ENCODE measurements at places on chromosomes 6 and 20.

GRCh38 chr20:13402171-13402760, 181.2 kb downstream of the ISM1 start:
- no peak for DNase-seq

DNA sequence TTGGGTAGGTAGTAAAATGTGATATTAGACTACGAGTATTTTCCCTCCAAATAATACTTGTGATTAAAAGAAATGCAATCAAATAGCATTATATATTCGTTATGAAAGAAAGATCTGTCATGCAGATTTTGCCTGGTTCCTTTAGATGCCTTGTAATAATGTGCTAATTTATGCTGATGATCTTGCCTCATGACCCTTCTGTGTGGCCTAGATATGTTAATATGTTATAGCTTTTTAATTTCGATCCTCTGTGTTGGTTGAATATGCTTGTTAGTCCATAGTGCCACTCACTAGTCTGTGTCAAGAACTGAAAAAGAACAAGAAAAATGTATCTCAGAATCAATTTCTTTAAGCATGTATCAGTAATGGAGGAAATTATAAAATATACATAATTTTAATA, 31.9 kb downstream of the CDKAL1 start:
- DNase-seq, result no peak

- DNase-seq, result no peak
These were observed 824 bp upstream of the CSTL1 start for GRCh38 chr20:23438661-23439060.

GRCh38 chr6:119385994-119386393, 36.4 kb upstream of the MAN1A1 start:
- no peak for DNase-seq

DNA sequence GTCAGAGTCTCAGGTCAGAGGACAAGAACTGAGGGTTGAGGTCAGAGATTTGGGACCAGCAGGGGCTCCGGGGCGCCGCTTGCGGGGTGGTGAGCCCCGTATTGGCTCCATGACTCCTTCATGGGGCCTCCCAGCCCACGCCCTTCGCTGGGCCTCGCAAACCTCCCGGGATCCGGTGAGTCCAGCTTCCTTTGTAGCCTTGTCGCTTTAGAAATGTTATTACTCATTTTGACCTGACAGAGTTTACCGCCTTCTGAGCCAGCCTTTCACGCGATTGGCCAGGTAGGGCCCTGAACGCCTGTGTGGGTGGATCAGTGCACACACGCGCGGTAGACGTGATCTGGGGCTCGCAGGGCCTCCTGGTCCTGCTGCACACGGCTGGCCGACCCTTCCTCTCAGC, 181.1 kb downstream of the ERMARD start:
- DNase-seq, result no peak

- no peak for DNase-seq
These were observed 69.3 kb downstream of the ABHD12 start for GRCh38 chr20:25321262-25321831.

DNA sequence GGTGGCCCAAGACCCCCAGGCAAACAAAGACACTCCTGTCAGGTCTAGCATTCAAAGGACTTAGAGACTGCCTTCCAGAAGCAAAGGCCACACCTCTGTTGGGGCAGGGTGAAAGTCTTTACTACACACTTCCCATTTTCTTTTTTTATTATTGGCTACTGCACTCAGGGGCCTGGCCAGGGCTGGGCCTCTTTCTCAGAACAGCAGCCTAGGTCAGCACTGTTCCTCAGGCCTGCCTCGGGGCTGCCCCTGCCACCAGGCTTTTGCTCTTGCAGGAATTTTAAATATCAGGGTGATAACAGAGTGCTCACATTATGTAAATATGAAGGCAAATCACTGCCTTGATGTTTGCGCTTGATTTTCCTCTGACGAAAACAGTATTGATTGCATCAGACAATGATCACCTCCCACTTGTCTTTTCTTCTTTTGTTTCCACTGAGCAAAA, 18.5 kb downstream of the GSTA4 start:
- DNase-seq, result no peak

DNA sequence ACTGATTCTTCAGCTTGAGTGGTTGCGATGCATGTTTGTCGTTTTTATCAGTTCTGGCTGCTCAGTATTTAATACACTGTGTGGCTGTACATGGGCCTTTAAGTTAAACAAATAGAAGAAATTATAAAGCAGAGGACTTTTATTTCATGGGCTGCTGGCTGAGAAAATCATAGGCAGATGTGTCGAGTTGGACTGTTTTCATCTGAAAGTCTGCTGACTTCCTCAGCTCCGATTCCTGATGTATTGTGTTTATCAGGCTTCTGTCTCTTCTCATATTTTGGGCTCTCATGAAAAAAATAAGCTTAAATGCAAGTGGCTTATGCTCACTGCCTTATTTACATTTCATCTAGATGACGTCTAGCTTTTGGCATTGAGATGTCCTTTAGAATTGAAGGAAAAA, 129.5 kb upstream of the GGTLC1 start:
- DNase-seq, result no peak

DNA sequence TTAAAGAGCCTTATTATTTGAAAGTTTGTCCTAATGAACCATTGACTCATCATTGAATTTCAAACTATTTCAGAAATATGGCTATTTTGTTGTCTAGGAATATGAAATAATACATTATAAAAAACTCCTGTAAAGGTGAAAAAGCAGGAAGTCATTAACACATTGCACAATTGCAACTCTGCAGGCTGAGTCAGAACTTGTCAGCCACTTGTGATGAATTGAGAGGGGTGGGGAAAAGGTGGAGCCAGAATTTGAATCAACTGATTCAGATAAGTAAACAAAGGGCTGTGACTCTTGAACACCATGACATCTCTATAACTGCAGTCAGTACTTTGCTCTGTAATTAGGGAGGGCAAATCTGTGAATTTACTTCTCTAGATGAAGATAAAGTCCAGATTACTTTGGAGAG, 6.0 kb downstream of the C6orf141 start:
- DNase-seq, result no peak

DNA sequence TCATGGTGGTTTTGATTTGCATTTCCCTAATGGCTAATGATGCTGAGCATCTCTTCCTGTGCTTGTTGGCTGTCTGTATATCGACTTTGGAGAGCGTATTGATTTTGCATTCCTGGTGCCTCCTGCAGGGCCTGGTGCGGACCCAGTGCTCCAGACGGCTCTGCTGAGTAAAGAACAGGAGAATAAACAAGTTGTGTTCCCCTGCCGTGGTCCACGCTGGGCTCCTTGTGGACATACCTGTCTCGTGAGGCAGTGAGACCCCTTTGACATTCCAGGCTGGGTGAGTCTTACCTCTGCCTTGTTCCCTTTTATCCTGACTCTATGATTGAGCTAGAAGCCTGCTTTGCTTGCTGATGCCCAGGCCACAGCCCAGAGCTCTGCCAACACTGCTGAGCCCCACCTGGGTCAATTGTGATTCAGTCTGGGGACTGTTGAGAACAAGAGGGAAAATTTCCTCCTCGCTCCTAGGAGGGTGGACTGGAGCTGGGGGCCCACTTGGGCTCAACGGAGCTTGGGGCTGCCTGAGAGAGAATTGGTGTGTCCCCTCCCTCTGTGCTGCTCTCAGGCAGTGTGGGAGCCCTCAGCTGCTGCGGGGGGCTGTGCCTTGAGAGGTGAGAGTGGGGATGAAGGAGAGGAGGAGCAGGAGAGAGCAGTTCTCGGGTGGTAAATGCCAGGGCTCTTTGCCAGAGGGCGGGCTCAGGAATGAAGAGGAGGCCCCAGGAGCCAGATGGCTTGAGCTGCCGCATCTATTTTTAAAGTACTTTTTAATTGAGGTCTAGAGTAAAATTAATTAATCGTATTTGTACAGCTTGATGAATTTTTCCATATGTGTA, 43.7 kb upstream of the PMEPA1 start:
- no peak for DNase-seq

DNA sequence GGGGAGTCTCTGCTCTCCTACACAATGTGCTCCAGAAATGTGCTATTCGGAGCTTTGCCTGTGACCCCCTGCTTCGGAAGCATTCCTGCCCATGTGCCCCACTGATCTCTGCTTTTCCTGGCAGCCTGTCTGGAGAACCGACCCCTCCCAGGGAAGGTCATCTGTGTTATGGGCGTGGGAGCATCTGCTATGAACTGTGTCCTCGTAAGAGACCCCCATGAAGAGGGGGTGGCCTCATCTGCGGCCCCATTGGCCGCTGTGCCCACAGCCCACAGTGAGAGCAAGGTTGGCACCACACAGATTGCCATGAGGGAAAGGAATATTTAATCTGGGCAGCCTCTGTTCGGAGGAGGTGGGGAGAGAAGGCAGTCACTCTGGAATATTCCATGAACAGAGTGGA, 32.7 kb upstream of the IRF4 start:
- DNase-seq, result no peak

DNA sequence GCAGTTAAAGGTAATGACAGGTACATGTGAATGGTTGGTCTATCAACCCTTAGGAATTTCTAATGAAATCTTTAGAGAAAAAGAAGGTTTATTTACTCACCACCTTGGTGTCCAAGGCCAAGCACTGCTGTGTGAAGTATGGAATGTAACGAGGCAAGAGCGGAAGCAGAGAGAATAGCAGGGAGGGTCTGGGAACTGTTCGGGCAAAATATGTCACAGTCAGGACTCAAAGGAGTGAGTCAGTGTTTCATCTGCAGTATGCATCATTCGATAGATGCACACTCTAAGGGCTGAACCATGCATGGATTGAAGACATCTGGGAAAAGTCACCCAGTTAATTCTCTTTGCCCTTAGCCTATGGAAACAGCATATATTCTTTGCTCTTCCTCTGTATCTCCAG, 33.2 kb downstream of the ADGRF5 start:
- DNase-seq, result no peak

- no peak for DNase-seq
These were observed 1.3 kb downstream of the SLA2 start for GRCh38 chr20:36644706-36645095.

- no peak for DNase-seq
These were observed 524.2 kb downstream of the CDH26 start for GRCh38 chr20:60482221-60483008.

DNA sequence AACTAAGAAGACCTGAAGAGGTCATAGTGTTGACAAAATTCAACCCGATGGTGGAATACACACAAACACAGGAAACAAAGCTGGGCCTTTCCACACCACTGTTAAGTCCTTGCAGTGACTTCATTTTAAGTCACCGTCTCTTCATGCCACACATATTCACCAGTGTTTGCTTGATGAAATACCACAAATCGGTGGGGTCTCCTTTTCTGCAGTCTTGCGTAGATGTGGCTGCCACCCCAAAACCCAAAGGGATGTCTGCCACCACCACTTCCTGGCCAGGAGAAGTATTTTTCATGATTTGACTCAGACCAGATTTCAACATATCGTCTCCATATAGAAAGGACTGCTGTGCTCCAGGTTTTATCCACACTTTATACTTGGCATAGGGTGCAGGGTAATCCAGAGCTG, 11.0 kb upstream of the COL10A1 start:
- no peak for DNase-seq

GRCh38 chr6:145015739-145016558, 719.4 kb downstream of the EPM2A start:
- DNase-seq, result no peak

DNA sequence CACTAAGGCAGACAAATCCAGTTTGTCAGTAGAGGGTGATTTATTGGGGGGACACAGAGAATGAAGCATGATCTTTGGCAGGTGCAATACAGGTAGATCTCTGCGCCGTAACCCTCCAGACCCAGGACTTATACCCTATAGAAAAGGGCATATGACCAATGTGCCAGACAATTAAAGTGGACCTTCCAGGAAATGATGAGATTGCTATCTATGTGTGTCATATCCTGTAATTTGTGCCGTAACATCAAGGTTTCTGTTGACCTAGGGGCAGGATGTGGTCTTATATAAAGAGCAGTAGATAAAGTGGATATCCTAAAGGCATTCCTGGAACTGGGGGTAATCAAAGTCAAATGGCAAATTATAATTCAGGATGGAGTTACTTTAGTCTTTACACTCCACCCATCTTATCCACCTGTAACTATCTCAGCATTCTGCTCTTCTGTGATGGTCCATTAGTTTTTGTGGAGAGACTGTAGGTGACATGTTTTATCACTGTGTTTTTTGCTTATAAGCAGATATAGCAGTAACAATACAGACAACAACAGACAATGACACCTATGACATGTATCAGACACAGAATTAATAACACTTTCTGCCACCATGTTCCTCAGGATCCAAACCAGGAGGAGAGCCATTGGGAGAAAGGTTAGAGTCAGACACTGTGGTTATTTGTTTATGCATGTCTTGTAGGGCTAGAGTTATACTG, 43.1 kb upstream of the ZNF337 start:
- DNase-seq, result no peak

DNA sequence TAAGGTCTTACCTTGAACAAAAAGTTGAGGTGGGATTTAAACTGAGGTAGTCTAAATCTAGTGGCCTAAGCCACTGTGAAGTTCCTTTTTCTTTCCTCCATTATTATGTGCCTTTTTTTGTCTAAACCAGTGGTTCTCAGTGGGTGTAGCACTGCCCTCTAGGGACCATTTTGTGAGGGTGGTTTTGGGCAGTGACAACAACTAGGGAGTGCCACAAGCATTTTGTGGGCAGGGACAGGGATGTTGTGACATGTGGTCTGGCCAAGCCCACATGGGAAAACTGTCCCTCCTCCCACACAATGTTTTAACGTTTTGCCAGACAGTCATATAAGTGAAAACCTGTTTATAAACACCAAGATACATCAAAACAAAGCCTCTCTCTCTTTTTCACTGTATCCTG, 899.4 kb upstream of the FLRT3 start:
- no peak for DNase-seq

GRCh38 chr6:154653853-154654252, 79.4 kb upstream of the SCAF8 start:
- DNase-seq, result no peak

- DNase-seq, result no peak
These were observed 2.2 kb upstream of the SNPH start for GRCh38 chr20:1263853-1264252.

- no peak for DNase-seq
These were observed 32.8 kb upstream of the SIRPB2 start for GRCh38 chr20:1524004-1524403.

DNA sequence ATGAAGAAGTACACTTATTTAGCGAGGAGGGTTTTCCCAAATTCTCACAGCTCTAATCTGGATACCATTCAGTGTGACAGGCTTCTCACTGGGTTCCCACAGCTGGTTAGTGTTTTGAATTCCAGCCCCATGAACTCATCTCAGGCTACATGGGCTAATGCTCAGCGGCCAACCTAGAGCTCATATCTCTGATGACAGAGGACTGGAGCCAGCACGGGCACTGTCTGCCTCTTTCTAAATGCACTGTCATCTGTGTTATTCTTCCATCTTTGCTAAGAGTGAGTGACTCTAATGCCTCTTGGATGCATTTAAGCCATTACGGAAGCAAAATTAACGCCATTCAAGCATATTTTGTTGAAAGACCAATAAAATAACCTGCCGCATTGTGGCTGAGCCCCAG, 308.9 kb upstream of the JAG1 start:
- no peak for DNase-seq

GRCh38 chr6:51045548-51045947, 226.9 kb downstream of the TFAP2B start:
- DNase-seq, result no peak

GRCh38 chr20:4721719-4722118, at the start of gene PRND:
PRND (plus strand) TSS chr20:4721909; CDS start chr20:4724552, 2,643 bp downstream.
- DNase-seq, result no peak

GRCh38 chr6:126374372-126374771, 34.5 kb downstream of the CENPW start:
- no peak for DNase-seq

GRCh38 chr20:58660855-58661597, 9.9 kb downstream of the STX16 start:
- DNase-seq, result no peak

All from cerebellar nuclear complex (tissue), 1 donor.